ENCODE measurements at places on chromosomes 3 and 15.

DNA sequence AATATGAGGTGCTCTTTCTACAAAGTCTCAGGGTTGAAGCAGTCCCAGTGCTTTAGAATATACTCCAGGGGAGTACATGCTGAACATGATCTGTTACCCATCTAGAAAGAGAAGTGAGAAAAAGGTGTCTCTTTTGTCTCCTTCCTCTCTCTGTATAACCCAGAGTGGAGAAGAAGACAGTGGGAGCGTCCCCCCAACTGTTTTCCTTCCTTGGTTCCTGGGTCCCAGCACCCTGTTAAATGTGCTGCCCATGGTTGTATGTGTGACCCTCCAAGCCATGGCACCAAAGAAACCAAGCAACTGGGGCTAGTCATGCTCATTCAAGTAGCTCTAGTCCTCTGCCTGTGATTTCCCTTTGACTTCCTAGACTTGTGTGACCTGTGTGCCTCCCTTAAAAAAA lies 683.7 kb downstream of the TBL1XR1 start:
- no peak for DNase-seq

GRCh38 chr3:153210146-153210545 lies 48.1 kb downstream of the RAP2B start:
- no peak for DNase-seq

DNA sequence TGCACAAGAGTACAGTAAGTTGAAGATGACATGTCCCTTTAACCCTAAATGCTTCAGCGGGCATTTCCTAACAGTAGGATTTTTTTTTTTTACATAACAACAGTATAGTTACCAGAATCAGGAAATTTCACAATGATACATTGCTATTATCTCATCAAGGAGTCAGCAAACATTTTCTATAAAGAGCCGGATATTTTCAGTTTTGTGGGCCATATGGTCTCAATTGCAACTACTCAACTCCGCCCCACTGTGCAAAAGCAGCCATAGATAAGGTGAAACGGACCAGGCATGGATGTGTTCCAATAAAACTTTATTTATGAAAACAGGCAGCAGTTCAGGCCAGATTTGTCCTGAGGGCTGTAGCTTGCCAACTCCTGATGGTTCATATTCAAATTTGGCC lies 130.6 kb downstream of the SMAD6 start:
- no peak for DNase-seq

DNA sequence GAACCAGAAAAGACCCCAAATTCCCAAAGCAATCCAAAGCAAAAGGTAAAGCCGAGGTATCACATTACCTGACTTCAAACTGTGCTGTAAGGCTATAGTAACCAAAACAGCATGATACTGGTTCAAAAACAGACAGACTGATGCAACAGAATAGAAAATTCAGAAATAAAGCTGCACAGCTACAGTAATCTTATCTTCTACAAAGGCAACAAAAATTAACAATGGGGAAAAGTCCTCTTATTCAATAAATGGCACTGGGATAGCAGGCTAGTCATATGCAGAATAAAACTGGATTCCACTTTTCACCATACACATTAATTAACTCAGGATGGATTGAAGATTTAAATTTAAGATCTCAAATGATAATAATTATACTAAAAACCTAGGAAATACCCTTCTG lies 392.6 kb upstream of the CBLB start:
- DNase-seq, result no peak

GRCh38 chr15:84633311-84634227 lies 20.5 kb downstream of the WDR73 start:
- peak; percentile 51 for DNase-seq

GRCh38 chr3:48532271-48532976 lies 24.2 kb downstream of the PFKFB4 start:
- DNase-seq, result no peak

DNA sequence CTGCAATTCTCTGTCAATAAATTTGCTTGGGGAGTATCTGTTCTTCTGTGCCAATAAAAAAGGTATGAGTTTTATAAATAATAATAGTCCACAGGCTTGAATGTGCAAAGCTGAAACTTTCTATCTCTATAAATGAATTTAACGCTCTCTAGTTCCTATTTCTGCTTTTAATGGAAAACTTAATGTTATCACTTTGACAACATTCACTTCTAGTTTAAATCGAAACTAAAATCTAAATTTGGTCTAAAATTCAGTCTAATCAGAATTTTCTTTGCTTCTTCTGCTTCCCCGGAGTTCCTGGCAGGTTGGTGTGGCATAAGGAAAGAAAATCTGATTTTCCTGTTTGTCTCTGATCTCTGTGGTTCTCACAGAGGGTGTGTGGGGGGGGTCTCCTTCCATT lies 450.1 kb upstream of the TBL1XR1 start:
- no peak for DNase-seq

GRCh38 chr3:2211568-2211967 lies 112.9 kb downstream of the CNTN4 start:
- DNase-seq, result no peak

DNA sequence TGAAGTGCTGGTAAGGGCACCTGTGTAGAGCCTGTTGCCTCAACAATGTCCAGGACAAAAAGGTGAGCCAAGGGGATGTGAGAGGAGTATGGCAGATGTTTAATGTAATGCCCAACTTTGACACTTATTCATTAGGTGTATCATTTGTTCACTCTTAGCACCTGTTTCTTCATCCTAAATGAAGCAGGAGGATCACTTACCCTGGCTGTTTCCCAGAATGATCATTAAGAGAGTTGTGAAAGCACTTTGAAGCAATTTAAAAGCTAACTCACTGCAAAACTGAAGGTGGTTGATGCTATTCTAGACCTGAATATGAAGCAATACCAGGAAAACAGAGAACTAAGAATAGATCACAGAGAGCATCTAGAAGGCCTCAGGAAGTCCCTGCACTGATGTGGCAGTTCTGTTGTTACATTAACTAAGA lies 3.4 kb upstream of the HHLA2 start:
- DNase-seq, result no peak

DNA sequence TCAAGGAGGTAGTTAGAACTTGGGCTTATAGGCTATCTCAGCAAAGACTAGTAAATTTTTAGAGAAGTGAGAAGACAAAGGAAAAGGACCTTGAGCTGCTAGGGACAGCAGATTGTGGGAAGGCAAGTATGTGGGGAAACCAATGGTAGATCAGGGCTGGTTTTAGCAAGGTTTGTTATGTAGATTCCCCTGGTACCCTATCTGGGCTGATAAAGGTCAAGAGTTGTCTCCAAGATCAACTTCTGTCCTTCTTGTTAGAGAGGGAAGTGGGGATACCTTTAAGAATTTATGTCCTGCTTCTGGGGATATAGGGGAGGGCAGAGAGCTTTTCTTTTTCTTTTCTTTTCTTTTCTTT lies 28.9 kb downstream of the KAT2B start:
- no peak for DNase-seq

DNA sequence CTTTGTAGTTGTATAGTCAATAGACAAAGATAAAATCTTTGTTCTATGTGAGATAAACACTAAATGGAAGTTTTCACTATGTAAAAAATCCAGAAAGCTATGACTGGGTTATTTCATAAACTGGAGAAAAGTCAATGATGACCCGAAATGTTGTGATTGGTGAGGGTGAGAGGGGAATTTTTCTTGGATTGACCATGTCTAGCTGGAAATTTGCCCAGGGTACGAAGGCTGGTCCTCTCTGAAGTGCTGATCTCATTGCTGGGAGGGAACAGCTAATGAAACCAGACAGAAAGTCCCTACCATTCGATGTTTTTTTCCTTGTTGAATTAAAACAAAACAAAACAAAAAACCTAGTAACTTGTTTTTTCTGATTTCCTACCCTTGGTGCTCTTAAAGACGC lies 14.3 kb downstream of the TPRG1 start:
- DNase-seq, result no peak

DNA sequence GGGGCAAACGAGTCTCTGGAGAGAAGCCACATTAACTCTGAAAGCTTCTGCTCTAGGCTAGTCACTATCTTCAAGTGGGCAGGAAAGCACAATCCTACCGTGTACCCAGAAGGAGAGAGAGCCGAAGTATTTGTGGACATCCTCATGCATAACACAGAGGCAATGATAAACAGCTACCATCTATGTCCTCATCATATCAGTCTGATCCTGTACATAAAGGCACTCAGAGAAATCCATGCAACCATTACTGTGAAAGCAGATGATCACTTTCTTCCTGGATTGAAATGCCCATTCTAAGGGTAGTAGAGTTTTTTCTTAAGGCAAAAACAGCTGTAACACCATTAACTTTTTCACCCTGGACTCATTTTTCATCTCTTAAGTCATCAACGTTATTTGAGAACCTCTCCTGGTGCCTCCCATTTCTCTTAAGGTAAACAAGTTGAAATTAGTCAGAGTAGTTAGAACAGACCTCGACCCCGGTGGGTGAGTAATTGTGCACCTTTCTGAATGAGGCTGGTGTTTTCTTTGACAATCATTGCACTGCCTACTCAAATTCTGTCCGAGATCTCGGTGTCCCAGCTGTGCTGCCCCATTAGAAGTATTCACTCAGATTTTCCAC lies 327.4 kb downstream of the SHQ1 start:
- DNase-seq, result no peak

DNA sequence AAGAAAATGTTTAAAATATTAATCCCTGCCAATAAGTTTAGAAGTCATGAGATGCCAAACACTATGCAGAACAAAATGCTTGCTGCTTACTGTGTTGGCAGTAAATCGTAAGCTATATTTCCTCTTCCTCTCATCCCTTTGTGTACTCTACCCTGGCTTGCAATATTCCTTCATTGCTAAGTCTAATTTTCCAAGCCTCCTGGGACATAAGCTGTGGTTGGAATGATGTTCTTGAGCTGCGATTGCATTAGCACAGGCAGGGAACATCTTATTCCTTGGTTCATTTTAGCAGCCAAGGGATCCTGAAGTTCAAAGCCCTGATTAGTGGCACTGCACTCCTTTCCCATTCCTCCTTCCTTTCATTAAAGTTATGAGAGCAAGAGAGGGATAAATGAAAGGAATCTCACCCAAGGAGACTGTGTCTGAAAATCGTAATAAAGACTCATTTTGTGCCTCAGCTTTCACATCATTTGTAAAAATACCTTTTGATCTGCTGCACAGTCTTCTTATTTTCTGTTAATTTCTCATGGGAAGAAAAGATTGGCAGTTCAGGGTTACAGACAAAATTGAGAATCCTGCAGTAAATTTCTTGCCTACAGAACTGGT lies 535.2 kb downstream of the OCA2 start:
- DNase-seq, result no peak

- no peak for DNase-seq
Observed at GRCh38 chr3:149751551-149751950, 738 bp downstream of the COMMD2 start.

DNA sequence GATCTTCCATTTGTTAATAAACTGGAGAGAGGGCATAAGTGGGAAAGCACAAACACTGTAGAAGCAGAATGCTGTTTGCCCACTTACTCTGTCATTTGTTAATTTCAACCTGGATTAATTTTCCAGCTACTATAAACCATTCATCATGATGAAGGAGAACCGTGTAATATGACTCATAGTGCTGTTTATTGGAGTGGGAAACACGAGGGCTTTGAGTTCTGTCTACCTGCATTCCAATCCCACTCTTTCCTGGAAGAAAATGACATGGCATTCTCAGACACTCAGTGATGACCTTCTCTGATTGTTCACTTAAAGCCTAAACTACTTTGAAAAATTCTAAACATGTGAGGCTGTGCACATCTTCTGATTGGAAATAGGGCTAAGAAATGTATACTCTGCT lies 826.7 kb downstream of the AGBL1 start:
- DNase-seq, result no peak
